ENCODE measurements at places on chromosomes 11 and 22. TPM values are rescaled to one million over a fixed set of nuclear protein-coding genes. Genes with fewer than 3 reads are reported as not detected.

The GLYATL2 gene
- total RNA-seq: 0.19 TPM

The CATSPERZ gene
- not detected for total RNA-seq

The KCNC1 gene
- total RNA-seq: not detected

The MLC1 gene
- total RNA-seq: 2.8 TPM

The NPAS4 gene
- total RNA-seq: not detected

The CASP1 gene
- total RNA-seq: 14.7 TPM

The CABP7 gene
- not detected for total RNA-seq

The ACRV1 gene
- not detected for total RNA-seq

The DMC1 gene
- total RNA-seq: 4.2 TPM

The KCTD14 gene
- 0.56 TPM for total RNA-seq

The DSCAML1 gene
- under 0.01 TPM for total RNA-seq

The RFPL2 gene
- total RNA-seq: not detected

The OLFML1 gene
- 10.7 TPM for total RNA-seq

The SYNGR1 gene
- total RNA-seq: 14.9 TPM

The CLMP gene
- total RNA-seq: 324 TPM

The C11orf87 gene
- total RNA-seq: under 0.01 TPM

The OR51B2 gene
- not detected for total RNA-seq

The CTSW gene
- total RNA-seq: not detected

The NDUFS3 gene
- 54.1 TPM for total RNA-seq

The PRG3 gene
- total RNA-seq: not detected

The GNAZ gene
- total RNA-seq: 0.96 TPM

The TMEM25 gene
- 10.9 TPM for total RNA-seq

The LRRC74B gene
- not detected for total RNA-seq

The IPO7 gene
- total RNA-seq: 119 TPM

The UBE2L3 gene
- 24.8 TPM for total RNA-seq

The SAA1 gene
- 3.1 TPM for total RNA-seq

The UPB1 gene
- 0.38 TPM for total RNA-seq

The YDJC gene
- total RNA-seq: 11.3 TPM

The SCUBE1 gene
- total RNA-seq: not detected

The HTR3B gene
- not detected for total RNA-seq

The MS4A18 gene
- total RNA-seq: not detected

The ARVCF gene
- total RNA-seq: 6.5 TPM

The MRGPRE gene
- not detected for total RNA-seq
